Ascending aorta (tissue), 2 donors: ENCODE measurements at places on chromosomes 11 and 22. TPM values are rescaled to one million over a fixed set of nuclear protein-coding genes. Genes with fewer than 3 reads are reported as not detected.

DNA sequence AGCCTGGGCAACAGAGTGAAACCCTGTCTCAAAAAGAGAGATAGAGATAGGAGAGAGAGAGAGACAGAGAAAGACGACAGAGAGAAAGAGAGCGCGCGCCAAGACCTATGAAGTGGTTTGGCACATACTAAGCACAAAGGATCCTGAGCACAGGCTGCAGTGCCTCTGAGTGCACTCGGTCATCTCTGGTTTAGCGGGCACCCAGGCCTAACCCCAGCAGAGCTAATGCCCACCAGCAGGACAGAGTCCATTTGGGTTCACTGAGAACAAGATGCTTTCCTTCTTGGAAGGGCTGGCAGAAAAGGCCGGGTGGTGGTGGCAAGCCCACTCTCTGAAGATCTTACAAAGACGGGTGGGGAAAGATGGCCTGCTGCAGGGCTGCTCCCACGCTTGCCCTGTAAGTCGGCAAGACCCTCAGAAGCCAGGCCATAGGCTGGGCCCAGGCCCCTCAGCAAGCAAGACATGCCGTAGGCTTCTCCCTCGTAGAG is 3.3 kb downstream of the SCARF2 start:
- H3K27ac ChIP-seq = no peak overlapping the region
- H3K4me3 ChIP-seq = no peak overlapping the region
- DNase-seq = no peak
- H3K36me3 ChIP-seq = peaks cover 13% of the 10 kb centered on the region
- no peaks in the 10 kb centered on the region for H3K27me3 ChIP-seq

GRCh38 chr22:23243006-23243573 is 62.8 kb downstream of the BCR start:
- no peaks in the 10 kb centered on the region for H3K36me3 ChIP-seq
- H3K27me3 ChIP-seq = no peaks in the 10 kb centered on the region
- H3K4me3 ChIP-seq = no peak overlapping the region
- DNase-seq = no peak
- H3K4me1 ChIP-seq = no peaks in the 10 kb centered on the region

- no peaks in the 10 kb centered on the region for H3K36me3 ChIP-seq
- no peak overlapping the region for H3K4me3 ChIP-seq
Measured at GRCh38 chr11:17875891-17876290, 137.0 kb downstream of the SERGEF start.

DNA sequence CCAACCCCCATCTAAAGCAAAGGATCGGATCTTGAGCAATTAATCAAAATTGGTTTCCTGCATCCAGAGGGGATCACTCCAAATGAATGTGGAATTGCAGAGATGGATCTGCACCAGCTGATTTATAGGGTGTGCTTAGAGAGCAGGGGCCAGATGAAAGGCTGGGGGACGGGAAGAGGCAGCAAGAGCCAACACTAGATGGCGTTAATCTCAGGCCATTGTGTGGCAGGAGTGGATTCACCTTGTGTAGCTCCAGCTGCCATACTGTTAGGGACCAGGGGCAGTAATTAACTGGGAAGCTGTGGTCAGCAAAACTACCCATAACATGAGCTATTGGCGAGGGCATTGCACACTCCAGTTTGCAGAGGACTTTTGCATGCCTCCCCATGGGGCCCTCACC is 35.6 kb downstream of the SERPINH1 start:
- H3K27ac ChIP-seq = no peak overlapping the region
- DNase-seq = no peak
- H3K27me3 ChIP-seq = no peaks in the 10 kb centered on the region
- H3K4me1 ChIP-seq = no peaks in the 10 kb centered on the region

GRCh38 chr11:80473562-80473961 is 1032.7 kb upstream of the TENM4 start:
- H3K27me3 ChIP-seq = no peaks in the 10 kb centered on the region
- no peak for DNase-seq
- H3K27ac ChIP-seq = no peak overlapping the region
- no peaks in the 10 kb centered on the region for H3K36me3 ChIP-seq

- H3K36me3 ChIP-seq = no peaks in the 10 kb centered on the region
- no peaks in the 10 kb centered on the region for H3K4me1 ChIP-seq
- no peak overlapping the region for H3K27ac ChIP-seq
- H3K27me3 ChIP-seq = peaks cover 4% of the 10 kb centered on the region
- DNase-seq = no peak
Measured at GRCh38 chr11:107018902-107019493, 722 bp upstream of the GUCY1A2 start.

The ZNF280B gene
- total RNA-seq = not detected

The ADAMTS15 gene
- total RNA-seq = 20.4 TPM

The OR4D5 gene
- not detected for total RNA-seq
